ENCODE measurements at places on chromosomes 5 and 9.

DNA sequence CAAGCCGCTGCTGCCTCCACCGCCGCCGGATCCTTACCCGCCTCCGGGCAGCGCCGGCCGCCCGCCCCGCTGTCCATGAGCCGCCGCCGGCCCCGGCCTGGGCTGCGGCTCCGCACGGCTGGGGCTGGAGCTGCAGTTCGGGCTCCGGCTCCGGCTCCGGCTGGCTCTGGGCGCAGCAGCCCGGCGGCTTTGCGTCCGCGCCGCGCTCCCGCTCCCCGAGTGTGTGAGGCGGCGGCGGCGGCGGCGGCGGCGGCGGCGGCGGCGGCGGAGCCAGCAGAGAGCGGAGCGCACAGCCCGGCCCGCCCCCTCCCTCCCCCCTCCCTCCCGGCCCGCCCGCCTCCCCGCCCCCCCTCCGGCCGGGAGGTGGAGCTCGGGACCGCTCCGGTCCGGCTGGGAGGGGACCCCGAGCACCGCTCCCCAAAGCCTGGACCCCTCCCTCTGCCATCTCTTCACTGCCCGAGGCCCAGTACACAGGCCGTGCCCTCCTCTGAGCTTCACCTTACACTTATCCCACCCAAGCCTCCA lies at the start of gene PCDH1:
PCDH1 (minus strand) TSS at position 225 of the 525 bp plus-strand sequence; CDS start at position 77, 148 bp downstream.
- no peak for DNase-seq

DNA sequence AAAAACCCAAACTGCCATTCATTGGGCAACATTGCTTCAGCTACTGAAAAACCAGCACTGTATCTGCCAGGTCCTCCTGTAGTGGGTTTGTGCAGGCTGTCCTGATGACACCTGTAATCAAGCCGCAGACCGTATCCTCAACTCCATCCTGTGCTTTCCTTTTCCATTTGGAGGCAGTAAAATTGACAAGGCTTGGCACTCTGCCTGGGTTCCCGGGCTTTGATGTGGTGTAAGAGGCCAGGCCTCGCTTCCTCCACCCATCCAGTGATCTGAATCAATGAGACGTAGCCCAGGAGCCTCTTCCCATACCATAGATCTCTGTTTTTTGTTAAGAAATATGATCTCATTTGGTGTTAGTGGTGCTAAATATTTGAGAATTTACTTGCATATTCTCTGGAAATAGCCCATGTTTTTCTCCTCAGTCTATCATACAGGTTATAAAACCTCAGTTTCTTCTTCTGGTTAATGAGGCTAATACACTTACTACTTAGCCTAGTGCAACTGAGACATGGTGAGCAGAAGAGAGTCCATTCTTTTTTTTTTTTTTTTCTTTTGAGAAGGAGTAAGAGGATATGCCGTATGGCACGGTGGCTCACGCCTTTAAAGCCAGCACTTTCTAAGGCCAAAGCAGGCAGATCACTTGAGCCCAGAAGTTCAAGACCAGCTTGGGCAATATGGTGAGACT lies 34.8 kb downstream of the LSM11 start:
- peak; percentile 18 for DNase-seq

GRCh38 chr9:124254261-124254682 lies 3.5 kb upstream of the NEK6 start:
- DNase-seq: no peak

GRCh38 chr9:23543419-23543818 lies 282.6 kb downstream of the ELAVL2 start:
- no peak for DNase-seq

GRCh38 chr5:66122379-66123034 lies 21.6 kb upstream of the SREK1 start:
- DNase-seq: no peak

GRCh38 chr5:140627972-140628371 lies 5.0 kb downstream of the CD14 start:
- no peak for DNase-seq

- DNase-seq: peak; percentile 98
Observed at GRCh38 chr9:130196643-130197042, 24.4 kb downstream of the NCS1 start.

DNA sequence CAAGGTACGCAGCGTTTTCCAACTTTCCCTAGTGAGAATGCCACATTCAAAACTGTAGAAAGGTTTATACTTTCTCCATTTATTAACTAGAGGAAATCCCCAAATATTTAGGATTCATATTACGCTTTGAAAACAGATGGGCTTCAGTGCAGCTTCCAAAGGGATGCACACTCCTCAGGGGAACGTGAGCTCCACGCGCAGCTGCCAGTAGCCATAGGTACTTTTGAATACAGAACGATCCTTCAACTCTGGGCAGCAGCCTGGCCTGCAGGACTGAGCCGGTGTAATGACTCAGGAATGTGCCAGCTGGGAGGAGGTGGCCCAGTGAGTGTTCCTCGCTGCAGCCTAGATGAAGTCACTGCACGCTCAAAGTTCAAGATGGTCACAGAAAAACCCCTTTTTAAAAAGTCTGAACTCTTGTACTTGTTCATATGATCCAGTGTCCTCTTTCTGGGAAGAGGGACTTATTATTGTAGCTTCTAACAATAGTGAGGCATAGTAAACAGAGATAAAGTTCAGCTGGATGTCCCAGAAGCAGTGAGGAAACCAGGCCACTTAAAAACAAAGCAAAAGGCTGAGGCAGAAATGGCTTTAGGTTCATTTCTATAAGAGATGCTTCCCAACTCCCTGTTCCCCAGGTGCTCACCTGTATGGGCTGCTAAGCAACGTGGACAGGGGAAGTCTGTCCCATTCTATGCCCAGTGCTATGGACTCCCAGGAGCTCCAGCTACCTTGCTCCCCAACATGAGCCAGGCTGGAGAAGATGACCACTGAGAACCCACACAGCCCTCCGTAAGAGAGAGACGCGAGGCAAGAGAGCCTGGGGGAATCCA lies 130.0 kb downstream of the LHFPL2 start:
- DNase-seq: no peak

DNA sequence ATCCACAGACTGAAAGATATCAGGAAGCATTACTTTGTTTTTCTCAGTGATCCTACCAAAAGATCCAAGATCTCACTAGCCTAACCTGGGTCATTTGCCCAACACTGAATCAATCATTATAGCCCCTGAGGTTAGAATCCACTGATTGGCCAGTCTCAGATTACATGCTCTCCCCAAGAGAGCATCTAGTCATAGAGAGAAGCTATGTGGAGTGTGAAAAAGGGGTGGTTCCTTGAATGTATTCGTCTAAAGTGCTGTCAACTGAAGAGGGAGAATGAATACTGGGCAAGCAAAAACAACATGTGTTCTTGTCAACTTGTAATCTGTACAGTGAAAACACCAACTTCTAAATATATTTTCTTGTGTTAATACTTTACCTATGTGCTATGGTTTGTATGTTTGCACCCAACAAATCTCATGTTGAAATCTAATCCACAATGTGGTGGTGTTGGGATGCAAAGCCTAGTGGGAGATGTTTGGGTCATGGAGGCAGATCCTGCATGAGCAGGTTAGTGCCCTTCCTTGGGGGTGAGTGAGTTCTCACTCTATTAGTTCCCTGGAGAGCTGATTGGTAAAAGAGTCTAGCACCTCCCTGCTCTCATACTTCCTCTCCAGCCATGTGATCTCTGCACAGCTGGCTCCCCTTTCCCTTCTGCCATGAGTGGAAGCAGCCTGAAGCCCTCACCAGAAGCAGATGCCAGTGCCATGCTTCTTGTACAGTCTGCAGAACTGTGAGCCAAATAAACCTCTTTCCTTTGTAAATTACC lies 60.3 kb upstream of the PJA2 start:
- DNase-seq: no peak

- DNase-seq: no peak
Observed at GRCh38 chr5:314676-315487, 6.6 kb upstream of the AHRR start.

GRCh38 chr5:80198399-80198798 lies 57.4 kb downstream of the SERINC5 start:
- no peak for DNase-seq

- no peak for DNase-seq
Observed at GRCh38 chr5:122291000-122291901, 20.8 kb upstream of the SNCAIP start.

DNA sequence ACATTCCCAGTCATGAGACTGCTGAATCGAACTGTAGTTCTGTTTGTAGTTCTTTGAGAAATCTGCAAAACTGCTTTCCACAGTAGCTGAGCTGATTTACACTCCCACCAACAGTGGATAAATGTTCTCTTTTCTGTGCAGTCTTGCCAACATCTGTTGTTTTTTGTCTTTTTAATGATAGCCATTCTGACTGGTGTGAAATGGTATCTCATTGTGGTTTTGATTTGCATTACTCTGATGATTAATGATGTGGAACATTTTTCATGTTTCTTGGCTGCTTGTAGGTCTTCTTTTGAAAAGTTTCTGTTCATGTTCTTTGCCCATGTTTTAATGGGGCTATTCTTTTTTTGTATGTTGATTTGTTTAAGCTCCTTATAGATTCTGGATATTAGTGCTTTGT lies 187.3 kb upstream of the TLE4 start:
- peak; percentile 24 for DNase-seq

GRCh38 chr9:136142414-136142796 lies 23.7 kb upstream of the TMEM250 start:
- DNase-seq: no peak

DNA sequence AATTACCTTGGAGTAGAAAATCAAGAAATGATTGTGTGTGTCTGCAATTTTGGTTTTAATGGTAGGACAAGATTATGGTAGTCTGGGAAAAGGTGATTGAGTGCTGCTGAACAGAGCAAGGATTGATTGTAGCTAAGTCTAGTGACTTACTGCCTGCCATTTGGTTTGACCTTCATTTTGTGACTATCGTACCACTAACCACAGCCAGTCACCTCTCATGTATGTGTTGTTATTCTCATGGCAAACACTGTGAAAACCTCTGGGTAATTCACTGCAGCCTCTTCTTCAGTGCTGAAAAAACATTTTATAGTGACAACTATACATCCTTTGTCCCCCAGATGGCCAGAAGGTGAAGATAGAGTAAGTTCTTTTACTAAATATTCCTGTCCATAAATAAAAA lies 37.5 kb downstream of the CTNNA1 start:
- DNase-seq: no peak

DNA sequence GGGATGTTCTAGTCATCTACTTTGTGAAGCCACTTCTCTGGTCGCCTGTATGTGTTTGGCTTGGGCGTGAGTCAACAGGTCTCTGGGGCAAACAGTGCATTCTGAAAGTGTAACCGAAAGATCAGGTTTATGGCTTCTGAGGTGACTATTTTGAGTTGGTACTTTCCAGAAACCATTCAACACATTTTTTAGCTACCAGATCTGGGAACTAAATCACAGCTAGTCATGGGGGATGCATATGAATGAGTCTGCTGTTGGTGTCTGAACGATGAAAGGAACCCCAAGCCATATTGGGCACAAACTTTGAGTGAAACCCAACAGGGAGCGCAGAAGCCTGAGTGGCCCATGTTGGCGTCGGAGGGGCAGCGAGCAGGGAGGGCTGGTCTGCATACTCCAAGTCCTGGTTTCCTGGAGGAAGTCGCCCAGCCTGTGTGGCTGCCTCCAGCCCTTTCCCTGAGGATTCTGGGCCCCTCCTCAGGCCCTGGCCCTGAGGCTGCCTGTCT lies 35.3 kb downstream of the UBE2QL1 start:
- DNase-seq: no peak

GRCh38 chr5:82351754-82352145 lies 73.6 kb upstream of the RPS23 start:
- DNase-seq: no peak

- peak; percentile 5 for DNase-seq
Observed at GRCh38 chr9:78821126-78821822, 524.3 kb downstream of the PSAT1 start.

DNA sequence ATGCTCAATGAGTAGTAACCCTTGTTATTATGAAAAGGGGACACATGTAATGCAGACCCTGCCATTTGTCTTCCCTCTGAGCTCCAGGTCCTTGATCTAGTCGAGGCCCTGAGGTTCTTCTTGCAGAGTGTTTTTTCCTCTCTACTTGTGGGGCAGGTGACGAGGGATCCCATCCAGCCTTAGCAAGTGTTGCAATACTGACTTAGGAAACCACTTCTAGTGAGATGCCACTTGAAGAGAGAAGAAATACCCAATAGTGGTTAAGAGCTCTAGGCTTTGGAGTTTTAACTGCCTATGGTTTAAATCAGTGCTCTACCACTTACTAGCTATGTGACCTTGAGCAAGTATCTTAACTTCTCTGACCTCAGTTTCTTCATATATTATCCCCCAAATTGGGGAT lies 10.2 kb downstream of the PPARGC1B start:
- DNase-seq: no peak

- no peak for DNase-seq
Observed at GRCh38 chr5:169169783-169170182, 131.2 kb downstream of the SLIT3 start.

GRCh38 chr5:127006744-127007143 lies 23.6 kb downstream of the MARCHF3 start:
- no peak for DNase-seq

DNA sequence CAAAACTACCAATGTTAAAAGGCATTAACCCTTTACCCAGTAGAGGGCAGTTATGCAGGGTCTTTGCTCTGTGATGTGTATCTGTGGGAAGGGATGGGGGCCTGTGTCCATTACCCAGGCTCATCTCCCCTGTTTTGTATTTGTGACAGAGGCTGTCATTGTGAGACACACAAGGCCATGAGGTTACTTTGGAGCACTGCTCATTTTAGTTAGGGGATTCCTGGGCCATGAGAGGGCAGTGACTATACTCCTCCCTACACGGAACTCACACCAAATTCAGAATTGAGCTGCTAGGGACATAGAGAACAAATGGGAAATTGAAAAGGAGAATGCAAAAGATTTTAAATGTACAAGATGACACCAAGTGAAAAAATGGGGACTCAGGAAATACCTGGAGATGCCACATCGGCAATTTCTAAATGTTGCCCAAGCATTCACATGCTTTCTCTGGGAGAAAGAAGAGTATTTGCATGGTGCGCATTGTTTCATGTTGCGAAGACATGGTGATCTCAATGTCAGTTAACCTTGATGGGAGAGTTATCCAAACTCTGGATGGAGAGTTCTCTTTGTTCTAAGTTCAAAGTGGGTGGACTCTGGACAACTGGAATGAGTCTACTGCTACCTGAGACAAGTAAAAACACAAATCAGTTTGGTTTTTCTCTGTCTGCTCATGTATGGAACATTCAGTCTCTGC lies 32.5 kb downstream of the C9orf152 start:
- DNase-seq: no peak

GRCh38 chr5:38923661-38924451 lies 78.0 kb downstream of the OSMR start:
- DNase-seq: no peak

DNA sequence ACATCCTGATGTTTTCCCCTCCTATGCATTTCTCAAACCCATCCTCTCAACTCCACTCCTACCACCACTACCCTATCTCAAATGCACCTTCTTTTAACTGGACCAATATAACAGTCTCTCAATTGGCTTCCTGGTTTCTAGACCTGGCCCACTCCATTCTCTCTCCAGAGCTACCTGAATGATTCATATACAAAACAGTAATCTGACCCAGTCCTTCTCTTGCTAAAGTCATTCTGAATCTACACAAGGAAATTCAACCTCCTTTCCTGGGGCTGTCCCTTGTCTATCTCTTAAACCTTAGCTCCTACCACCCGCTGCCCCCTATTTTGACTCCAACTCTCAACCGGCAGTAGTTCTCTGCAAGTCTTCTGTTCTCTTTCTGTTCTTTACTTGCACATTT lies 97.2 kb downstream of the PCSK1 start:
- no peak for DNase-seq

- no peak for DNase-seq
Observed at GRCh38 chr5:17233488-17233887, 16.1 kb downstream of the BASP1 start.

All from NCI-H2171 (cell line).